ENCODE measurements at places on chromosomes 7 and 10.

DNA sequence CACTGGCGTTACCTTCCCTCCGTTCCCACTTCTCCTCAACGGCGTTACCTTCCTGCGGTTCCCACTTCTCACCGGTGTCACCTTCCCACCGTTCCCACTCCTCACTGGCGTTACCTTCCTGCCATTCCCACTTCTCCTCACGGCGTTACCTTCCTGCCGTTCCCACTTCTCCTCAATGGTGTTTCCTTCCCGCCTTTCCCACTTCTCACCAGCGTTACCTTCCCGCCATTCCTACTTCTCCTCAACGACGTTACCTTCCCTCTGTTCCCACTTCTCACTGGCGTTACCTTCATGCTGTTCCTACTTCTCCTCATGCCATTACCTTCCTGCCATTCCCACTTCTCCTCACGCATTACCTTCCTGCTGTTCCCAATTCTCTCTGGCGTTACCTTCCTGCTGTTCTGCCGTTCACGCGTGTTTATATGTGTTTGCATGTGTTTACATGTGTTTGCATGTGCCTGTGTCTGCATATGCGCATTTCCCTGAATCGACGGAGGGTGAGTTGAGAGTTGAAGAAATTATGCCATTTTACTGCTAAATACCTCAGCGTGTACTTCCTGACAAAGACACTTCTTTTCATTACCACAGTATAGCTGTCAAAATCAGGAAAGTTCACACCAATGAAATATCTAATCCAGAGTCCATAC is 23.2 kb upstream of the CFAP46 start:
- peaks cover 14% of the 10 kb centered on the region for H3K27me3 ChIP-seq
- no peak for DNase-seq

GRCh38 chr10:28087661-28088351 is 88.9 kb upstream of the ODAD2 start:
- no peak for DNase-seq
- H3K4me3 ChIP-seq: no peak overlapping the region
- H3K27ac ChIP-seq: no peak overlapping the region
- no peaks in the 10 kb centered on the region for H3K27me3 ChIP-seq
- H3K36me3 ChIP-seq: peaks cover 10% of the 10 kb centered on the region

DNA sequence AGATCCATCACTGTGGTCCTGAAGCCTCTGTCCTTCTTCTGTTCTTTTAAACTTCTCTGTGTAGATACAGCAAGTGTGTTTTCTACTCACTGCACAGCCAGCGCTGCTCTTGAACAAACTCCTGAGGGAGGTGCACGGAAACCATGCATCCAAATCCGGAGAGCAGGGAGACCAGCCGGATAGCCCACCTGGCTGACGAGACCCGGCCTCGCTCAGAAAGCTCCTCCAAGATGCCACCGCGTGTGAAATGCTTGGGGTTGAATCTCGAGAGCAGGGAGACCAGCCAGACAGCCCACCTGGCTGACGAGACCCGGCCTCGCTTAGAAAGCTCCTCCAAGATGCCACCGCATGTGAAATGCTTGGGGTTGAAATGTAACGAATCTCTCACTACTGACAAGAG is 602.0 kb downstream of the PTPRN2 start:
- no peak overlapping the region for H3K4me3 ChIP-seq
- no peak for DNase-seq

DNA sequence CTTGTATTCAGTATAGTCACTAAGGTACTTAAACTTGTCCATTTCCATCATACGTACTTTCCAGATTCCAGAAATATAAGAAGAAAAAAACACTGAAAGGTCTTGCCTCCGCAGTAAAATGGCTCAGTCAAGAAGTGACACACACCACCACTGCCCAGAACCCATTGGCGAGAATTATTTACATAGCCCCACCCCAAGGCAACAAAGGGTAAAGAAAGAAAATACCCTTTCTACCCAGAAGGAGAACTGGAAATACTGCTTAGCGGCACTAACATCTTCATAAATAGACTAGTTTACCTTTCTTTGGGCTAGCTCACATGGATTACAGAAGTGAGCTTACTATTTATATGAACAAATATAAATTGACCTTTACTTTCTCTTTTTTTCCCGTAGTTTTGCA is 194.0 kb downstream of the PPP1R9A start:
- H3K27ac ChIP-seq: no peak overlapping the region
- H3K4me1 ChIP-seq: no peaks in the 10 kb centered on the region

DNA sequence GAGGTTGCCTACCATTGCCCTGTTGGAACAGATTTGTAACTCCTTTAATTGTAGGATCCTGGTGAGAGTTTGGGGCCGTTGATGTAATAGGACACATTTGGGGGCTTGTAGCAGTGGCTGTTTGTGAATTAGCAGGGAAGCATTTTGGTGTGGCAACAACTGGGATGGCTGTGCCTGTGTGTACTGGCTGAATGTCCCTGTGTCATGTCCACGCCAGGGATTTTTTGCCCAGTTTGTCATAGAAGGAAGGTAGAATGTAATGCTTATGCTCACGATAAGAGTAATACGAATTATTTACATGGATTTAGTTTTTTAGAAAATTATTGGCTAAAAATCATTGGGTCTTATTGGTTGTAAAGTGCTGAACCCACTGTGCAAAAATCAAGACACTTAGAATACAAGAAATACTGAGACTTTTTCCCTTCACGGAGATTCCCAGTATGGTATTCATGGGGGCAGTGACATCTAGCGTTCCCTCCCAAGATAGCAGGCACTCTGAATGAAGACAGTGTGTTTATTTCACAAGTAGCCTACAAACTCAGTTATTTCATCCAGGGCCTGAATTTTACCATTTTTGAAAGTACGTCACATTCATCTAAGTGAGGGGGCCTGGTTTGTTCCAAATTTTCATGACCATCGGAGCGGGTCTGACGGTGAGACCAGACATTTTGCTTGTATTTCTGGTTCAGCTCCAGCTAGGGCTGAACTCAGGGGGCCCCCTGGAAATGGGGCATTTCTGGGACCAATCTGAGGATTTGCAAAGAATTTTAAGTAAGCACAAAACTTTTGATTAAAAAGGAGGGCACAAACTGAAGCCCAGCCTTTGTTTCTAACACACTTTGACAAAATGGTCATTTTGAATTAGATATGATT is 74.7 kb downstream of the CACNB2 start:
- H3K27me3 ChIP-seq: peaks cover 19% of the 10 kb centered on the region
- H3K36me3 ChIP-seq: no peaks in the 10 kb centered on the region
- H3K27ac ChIP-seq: no peak overlapping the region
- no peak for DNase-seq
- H3K4me1 ChIP-seq: no peaks in the 10 kb centered on the region

DNA sequence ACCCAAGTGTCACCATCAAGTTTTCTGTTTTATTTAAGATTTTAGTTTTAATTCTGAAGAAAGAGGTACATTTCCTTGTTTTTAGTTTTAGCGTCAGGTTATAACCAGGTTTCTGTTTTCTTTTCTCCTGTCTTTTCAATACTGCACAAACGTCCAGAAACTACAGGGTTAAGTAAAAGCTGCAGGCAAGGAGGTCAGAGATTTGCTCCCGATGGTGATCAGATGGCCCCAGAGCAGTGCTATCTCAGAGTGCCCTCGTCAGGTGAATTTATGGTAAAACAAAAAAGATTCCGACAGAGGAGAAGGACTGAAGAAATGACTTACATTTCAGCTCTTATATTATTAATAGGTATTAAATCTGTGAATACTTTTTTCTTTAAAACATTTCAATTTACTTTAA is 128.2 kb downstream of the STRA8 start:
- H3K4me1 ChIP-seq: peaks cover 7% of the 10 kb centered on the region
- no peak overlapping the region for H3K4me3 ChIP-seq
- no peaks in the 10 kb centered on the region for H3K27me3 ChIP-seq
- H3K36me3 ChIP-seq: peaks cover 8% of the 10 kb centered on the region
- H3K27ac ChIP-seq: no peak overlapping the region
